ENCODE measurements at places on chromosomes 13 and 19. TPM values are rescaled to one million over a fixed set of nuclear protein-coding genes. Genes with fewer than 3 reads are reported as not detected.

Gene MYPOP
- total RNA-seq, result 2.5 TPM

Gene GRK1
- total RNA-seq, result not detected

Gene CDX2
- not detected for total RNA-seq

Gene CYP2A6
- total RNA-seq, result 1.8 TPM

Gene SLC25A41
- total RNA-seq, result not detected

Gene ZNF66
- 1.7 TPM for total RNA-seq

Gene PRR36
- not detected for total RNA-seq

Gene DACH1
- 0.49 TPM for total RNA-seq

Gene MIR17HG
- total RNA-seq, result 3.1 TPM

Gene PLPPR2
- total RNA-seq, result 22.0 TPM

Gene CCL25
- not detected for total RNA-seq

Gene ZFP82
- 4.8 TPM for total RNA-seq

Gene CD79A
- total RNA-seq, result not detected

Gene CACNG6
- total RNA-seq, result not detected

Gene CNN1
- total RNA-seq, result 2,377 TPM

Gene COX7A1
- 43.0 TPM for total RNA-seq

Gene PGLYRP2
- total RNA-seq, result not detected

Gene IZUMO1
- total RNA-seq, result not detected

Gene KLK14
- total RNA-seq, result not detected

Gene SLAIN1
- total RNA-seq, result 19.3 TPM

Gene OR7A5
- total RNA-seq, result not detected

Gene LILRB4
- 5.7 TPM for total RNA-seq

Gene SIGLEC12
- total RNA-seq, result 0.16 TPM

Gene ZNF222
- total RNA-seq, result 2.1 TPM

Gene ZNF550
- 4.6 TPM for total RNA-seq

Gene SIGLEC7
- 1.4 TPM for total RNA-seq

Gene GGACT
- total RNA-seq, result 1.7 TPM

Gene ZSWIM9
- total RNA-seq, result 3.0 TPM

Gene ZNF773
- total RNA-seq, result 8.4 TPM

Gene GPC5
- total RNA-seq, result 3.0 TPM

Gene TJP3
- 0.33 TPM for total RNA-seq

Gene ACP7
- total RNA-seq, result not detected

Gene C13orf46
- total RNA-seq, result not detected

Gene OR7D2
- total RNA-seq, result not detected

Gene RNF113B
- total RNA-seq, result not detected

Gene RHPN2
- 2.2 TPM for total RNA-seq

Gene COQ8B
- total RNA-seq, result 42.5 TPM

Gene LILRA1
- 1.1 TPM for total RNA-seq

Gene PDS5B
- 65.0 TPM for total RNA-seq

Gene SLC10A2
- total RNA-seq, result not detected

Data from sigmoid colon (tissue), 7 donors.